ENCODE measurements at places on chromosomes 7 and 10.

GRCh38 chr7:156609010-156609877 is 31.3 kb upstream of the RNF32 start:
- DNase-seq: no peak

DNA sequence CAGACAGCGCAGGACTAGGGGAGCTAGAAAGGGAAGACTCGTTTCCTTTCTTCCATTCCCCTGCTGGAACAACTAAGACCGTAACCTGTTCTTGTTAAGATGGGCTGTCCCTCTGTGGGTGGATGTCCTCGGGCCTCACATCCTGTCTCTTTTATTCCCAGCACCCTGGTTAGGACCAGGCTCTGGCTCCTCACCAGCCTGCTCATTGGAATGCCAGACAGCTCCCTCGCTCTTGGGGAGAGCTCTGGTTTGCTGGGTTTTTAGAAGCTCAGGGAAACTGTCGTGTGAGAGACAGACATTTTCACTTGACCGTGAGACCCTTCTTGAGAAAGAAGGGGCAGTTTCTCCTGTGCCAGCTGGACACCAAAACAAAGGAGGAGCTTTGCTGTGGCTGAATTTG is 58.1 kb upstream of the HABP2 start:
- DNase-seq: no peak

DNA sequence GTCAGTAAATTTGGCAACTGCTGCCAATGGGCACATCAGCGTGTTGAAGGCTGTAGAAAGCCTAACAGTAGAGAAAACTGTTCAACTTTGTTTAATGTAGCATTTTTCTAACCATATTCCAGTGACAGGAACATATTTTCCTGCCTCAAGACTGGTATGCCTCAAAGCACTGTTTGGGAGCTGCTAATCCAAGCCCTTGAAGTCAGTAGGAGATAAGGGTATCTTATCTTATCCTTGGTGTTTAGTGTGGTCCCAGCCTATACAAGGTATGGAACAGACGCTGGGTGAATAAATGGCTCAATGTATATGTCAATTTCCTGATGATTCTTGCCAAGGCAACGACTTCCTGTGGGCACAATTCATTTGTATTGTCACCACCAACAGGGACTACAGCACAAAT is 97.5 kb upstream of the CREB5 start:
- no peak for DNase-seq

DNA sequence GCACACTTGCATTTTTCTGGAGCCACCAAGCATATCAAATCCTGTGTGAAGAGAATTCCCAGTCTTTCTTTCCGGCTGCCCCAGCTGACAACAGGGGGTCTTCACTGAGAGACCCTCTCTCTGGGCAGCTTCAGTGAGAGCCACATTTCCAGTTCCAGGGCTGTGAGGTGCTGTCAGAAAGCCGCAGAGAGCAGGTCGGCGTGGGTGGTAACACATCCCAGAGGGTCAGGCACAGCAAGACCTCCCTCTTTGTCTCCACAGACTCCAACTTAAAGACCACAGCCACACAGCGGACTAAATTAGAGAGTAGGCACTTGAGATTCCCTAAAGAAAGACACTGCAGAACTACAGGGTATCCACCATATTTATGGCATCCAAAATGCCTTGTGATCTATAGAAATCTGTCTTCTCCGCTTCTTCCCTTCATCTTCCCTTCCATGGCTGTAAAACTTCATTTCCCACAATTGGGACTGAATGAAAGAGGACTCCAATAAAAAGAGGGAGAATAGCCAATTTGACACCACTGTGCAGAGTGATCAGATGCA is 116.0 kb upstream of the C7orf33 start:
- DNase-seq: no peak

DNA sequence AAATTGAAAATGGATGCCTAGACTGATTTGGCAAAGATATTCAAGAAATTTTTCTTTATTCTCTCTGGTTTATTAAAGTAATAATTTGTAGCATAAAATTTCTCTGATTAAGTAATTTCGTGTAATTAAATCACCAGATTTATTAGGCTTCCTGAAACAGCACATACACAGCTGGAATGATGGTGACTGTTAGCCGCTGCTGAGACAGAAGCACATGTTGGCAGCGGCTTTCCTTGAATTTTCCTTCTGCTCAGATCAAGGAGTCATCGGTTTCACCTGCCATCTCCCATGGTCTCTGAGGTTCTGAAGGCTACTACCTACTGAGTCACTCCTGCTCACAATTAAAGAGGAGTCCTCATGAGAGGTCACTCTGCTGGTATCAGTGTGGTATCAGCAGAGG is 101.5 kb downstream of the GFRA1 start:
- DNase-seq: no peak

GRCh38 chr10:7411671-7412128 is 866 bp upstream of the SFMBT2 start:
- no peak for DNase-seq

- no peak for DNase-seq
Measured at GRCh38 chr7:132112657-132113056, 463.6 kb downstream of the PLXNA4 start.
